ENCODE measurements at places on chromosomes 16 and 17.

GRCh38 chr17:43822570-43823190 is 10.3 kb downstream of the MPP3 start:
- DNase-seq, result no peak

DNA sequence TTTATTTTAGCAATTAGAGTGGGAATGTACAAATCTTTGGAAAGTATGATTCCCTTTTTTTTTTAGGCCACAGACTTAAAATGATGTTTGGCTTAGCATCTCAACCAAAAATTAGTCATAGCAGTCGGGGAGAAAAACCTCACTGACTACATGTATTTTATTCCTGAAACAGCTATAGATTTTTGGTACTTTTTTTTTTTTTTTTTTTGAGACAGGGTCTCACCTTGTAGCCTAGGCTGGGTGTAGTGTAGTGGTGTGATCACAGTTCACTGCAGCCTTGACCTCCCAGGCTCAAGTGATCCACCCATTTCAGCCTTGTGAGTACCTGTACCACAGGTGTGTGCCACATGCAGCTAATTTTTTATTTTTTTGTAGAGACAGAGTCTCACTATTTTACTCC is 23.4 kb downstream of the RNFT1 start:
- no peak for DNase-seq

DNA sequence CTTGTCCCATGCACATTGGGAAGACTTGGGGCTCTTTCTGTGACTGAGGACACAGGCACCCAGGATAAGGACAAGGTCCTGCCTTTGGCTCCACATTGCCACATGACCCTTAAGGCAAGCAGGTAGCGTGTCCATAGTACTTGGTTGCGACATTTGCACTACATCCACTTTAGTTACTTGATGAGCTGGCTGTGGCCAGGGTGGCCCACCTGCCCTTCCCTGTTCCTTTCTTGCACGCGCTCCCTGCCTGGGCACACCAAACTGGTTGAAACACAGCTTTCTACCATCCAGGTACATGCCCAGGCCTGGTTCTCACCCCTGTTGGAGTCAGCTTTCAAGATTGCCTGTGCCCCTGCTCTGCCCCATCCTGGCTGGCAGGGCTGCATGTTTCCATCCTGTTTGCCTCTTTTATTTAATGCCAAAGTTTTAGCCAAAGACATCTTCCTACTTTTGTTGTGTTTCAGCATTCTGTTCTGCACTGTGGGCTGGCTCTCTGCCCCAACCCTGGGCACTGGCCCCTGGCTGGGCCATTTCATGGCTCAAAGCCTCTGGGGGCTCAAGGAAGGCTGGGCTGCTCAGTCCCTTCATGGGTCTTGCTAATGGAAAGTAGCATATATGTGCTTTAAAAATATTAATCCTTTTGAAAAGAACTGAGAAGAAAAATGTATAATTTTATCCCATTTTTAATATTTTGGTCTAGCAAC is 3.2 kb downstream of the B3GNT9 start:
- DNase-seq, result no peak

DNA sequence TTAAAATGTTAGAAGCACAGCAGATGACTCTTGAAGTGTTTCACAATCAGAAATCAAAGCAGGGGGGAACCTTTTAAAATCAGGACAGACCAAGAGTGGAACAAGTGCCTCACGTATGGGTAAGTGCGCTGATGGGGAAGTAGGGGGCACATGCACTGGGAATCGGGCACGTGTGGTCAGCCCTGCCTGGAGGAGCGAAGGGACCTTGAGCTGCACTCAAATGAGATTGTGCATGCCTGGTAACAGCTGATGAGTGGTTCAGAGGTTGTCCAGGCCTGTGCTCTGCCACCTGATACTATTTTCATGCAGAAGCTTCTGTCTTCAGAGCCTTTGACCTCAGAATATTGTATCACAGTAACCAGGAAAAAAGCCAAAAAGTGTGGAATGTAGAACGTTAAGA is 13.7 kb upstream of the XYLT2 start:
- no peak for DNase-seq

- no peak for DNase-seq
Observed at GRCh38 chr16:22285080-22285479, 12.1 kb upstream of the POLR3E start.

DNA sequence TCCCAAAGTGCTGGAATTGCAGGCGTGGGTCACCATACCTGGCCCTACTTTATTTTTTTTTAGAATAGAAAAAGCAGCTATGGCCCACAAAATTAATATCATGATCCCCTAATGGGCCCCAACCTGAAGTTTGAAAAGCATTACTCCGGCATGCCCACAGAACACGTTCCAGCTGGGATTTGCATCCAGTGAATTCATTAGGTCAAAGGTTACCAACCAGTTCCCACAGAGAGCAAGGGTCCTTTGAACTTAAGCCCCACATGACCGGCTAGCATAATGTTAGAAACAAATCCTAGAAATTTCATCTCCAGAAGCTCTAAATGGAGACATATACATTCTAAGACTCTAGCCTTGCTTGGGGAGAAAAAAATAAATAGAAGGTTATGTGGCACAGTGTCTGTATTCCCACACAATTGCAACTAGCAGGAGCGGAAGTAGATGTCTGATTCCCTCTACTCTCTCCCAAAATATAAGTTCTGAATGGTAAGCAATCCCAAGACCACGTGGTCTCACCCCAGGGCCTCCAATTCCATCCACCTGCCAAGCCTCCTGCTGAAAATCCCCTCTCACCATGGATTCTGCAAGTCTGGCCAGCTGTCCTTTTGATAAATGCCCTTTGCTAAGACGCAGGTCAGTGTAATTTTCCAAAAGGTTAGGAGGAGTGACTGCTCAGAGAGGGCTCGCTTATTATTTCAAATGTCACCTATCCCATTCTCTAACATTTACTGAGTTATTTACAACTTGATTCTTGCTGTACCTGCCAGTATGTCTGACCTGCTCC is 395.8 kb downstream of the NPIPA8 start:
- DNase-seq, result no peak

- DNase-seq, result no peak
Observed at GRCh38 chr16:75679366-75679765, 2.6 kb upstream of the CPHXL2 start.

- no peak for DNase-seq
Observed at GRCh38 chr17:60390186-60390585, 1.7 kb downstream of the USP32 start.

DNA sequence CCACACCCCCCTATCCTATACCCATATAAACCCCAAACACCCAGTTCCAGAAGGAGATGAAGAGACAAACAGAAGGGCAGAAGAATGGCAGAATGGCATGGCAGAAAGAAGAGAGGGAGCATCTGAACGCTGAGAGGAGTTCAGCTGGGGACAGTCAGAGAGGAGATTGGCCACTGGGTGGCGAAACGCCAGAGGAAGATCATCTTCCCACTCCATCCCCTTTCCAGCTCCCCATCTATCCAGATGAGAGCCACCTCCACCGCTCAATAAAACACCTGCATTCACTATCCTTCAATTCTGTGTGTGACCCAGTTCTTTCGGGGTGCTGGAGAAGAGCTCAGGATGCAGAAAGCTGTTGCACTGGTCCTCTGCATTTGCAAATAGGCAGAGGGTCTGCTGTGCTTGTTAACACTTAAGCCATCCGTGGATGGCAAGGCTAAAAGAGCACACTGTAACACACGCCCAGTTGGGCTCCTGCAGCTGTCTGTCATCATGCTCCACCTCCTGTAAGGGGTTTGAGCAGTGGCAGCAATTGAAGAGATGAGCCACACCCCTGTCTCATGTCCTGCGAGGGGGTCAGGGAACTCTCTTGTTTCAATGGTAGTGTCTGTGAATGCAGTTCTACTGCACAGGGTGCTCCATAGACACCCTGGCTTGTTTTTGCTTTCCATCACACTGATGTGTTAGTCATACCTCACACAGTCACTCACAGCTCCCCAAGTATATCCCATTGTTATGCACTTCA is 1034.8 kb upstream of the RBFOX1 start:
- no peak for DNase-seq

DNA sequence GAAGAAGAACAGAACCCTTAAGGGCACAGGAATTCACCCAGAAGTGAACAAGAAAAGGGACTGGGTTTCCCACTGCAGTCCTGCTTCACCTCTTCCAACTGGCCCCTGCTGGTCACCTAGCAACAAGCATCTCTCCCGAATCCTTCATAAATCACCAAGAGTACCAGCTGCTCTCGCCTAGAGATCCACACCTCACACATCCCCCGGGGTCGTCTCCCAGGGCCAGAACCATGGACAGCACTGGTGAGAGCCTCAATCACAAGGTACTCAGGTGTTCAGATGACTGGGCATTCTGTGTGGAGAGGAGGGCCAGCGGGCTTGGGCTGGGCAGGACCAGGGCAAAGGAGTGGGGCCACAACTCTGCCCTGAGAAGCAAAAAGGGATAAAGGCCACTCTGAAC is 65.9 kb downstream of the CCT6B start:
- DNase-seq, result no peak

GRCh38 chr17:74833501-74834377 is 25.9 kb downstream of the GRIN2C start:
- no peak for DNase-seq

GRCh38 chr16:8108991-8109509 is 481.3 kb downstream of the TMEM114 start:
- peak; percentile 45 for DNase-seq

DNA sequence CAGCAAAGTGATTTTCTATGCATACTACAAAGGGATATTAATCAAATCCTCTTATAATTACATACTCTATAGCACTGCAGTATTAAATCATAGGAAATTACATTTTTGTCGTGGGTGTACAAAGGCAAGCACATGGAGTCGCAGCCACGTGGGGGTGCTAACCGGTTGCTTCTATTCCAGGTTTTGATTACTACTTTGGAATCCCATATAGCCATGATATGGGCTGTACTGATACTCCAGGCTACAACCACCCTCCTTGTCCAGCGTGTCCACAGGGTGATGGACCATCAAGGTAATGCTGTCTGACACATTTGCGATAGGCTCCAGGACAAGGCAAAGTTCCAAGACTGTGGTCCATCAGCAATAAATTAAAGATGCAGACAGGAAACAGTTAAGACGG is 60.1 kb downstream of the ARSG start:
- no peak for DNase-seq

DNA sequence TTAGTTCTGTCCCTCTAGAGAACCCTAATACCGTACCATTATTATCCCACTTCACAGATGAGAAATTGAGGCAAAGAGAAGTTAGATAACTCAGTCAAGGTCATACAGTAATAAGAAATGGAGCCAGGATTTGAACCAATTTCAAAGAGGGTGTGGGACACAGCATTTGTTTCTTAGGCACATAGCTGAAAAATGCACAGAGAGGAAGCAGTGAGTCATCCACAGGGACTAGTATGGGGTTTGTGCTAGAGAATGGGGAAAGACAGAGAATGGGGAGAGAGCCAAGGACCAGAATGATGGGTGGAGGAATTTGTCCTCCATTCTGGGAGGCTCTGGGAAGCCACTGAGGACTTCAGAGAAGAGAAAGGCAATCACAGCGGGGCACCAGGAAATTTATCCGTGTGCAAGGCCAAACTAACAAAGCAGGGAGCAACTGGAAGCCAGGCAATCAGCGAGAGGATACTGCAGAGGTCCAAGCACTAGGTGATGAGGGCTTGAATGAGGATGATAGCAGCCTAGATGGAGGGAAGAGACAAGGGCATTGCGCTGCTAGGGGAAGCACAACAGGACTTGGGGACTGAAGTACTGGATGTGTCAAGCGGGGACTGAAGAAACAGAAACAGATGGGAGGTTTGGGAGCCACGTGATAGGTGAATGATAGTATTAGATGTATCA is 78.1 kb upstream of the ZFHX3 start:
- DNase-seq, result no peak

DNA sequence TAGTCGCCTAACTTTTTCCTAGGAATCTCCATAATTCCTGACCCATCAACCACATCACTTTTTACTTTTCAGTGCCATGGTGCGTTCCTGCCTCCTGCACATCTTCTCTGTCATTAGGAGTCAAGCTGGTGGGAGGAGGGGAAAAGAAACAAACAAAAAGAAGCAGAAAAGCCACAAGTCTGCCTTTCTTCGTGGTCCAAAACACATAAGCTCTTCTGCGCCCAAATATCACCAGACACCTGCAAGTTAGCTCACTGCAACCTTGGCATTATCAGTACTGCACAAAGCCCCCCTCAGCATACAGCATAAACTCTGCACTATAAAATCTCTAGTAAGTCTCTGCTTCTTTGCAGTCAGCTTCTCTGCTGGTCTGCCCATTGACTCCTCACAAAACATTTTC is 295.3 kb downstream of the HS3ST3B1 start:
- no peak for DNase-seq

DNA sequence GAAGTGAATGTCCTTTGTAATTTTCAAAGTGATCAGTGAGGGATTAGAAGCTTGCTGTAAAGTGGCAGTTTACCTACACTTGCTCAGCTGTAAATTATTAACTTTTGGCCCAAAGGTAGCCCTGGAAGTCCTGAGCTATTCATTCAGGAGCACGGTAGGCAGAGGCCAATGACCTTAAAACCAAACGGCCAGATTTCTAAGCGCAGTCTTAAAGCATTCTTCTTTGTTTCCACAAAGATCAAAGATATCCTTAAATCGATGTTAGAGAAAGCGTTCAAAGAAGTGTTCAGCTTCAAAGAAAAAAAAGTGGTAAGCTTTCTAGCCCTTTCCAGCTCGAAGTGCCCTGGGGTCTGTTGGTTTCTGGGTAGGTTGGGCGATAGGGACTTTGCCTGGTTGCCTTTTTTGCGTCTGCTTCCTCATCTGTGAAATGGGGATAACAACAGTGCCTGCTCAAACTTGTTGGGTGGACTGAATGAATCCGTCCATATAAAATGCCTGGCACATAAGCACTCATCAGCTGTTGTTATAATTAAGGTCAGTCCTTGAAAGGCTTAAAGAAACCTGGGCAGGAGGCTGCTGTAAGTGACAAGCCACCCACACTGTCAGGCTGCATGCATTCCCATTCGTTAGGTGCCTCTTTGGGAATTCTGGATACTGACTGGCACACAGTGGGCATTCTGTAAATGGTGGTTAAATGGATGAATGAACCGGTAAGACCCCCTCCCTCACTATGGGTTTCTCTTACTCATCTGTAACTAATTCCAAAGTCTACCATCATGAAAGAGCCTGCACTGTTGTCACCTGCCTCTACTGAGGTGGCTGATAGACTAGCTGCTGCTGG is 113.2 kb downstream of the PRKCA start:
- no peak for DNase-seq

DNA sequence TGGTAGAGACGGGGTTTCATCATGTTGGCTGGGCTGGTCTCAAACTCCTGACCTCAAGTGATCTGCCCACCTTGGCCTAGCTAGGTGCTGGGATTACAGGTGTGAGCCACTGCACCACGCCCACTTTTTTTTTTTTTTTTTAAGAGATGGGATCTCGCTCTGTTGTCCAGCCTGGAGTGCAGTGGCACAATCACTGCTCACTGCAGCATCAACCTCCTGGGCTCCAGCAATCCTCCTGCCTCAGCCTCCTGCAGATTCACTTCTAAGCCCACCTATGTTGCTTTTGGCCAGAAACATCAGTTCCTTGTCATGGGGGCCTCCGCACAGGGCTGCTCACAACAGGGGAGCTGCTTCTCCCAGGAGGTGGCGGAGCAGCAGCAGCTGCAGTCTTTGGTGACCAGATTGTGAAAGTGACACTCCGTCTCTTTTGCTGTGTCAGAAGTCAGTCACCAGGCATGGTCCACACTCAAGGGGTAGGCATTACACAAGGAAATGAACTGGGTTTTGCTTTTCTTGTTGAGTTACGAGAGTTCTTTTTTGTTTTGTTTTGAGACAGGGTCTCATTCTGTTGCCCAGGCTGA is 4.5 kb upstream of the NME4 start:
- no peak for DNase-seq

Measured in NCI-H1930 (cell line).